Uterus (tissue), 4 donors: ENCODE measurements at places on chromosomes 3 and 15.

- no peak for DNase-seq
Observed at GRCh38 chr3:190302212-190302867, 19.9 kb downstream of the CLDN1 start.

DNA sequence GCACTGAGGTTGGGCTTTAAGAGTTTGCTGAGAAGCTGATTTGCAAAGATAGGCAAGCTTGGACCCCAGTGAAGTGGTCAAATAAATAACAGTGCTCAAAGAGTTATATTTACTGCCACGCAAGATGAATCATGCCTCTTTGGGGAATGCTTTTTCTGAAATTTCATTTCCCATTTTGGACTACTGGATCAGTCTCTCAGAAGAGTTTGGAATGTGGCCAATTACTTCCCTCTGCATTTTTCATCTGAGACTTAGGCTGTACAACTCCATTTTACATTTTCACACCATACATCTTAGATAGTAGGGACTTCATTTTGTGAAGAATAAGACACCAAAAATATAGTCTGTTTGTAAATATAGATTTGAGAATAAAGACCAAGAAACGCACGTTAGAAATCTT is 419.7 kb downstream of the FGF12 start:
- no peak for DNase-seq

- no peak for DNase-seq
Observed at GRCh38 chr3:143950810-143951209, 20.8 kb upstream of the DIPK2A start.

DNA sequence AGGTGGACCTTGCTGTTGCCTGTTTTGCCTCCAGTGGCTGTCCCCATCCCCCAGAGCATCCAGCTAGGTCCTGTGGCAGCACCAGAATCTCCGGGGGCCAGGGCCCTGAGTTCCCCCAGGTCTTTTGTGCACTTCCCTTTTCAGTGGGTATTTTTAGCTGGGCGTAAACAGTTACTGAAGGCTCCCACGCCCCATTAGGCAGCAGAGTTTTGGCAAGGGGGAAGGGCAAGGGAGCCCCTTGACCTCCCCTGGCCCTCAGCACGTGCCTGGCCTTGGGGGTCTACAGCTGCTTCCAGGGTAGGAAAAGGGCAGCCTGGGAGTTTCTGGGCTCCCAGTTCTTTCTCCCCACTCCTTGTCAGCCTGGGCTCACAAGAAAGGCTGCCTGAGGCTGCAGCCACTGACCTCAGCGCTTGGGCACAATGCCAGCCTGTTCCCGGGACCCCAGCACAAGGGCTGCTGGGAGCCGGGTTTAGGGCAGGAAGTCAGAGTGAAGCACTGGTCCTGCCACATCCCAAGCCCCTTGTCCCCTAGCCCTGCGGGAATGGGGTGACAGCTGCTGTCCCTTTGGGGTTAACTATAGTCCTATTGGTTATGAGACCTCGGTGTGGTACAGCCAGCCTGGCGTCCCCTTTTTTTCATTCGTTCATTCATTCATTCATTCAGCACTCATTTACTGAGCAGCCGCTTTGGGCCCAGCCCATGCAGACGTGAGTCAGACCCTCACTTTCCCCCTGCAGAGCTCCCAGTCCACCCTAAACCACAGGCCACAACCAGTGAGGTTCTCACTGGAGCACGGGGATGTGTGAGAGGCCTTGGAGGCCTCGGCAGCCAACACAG is 8.4 kb downstream of the CSK start:
- DNase-seq, result peak; percentile 72

GRCh38 chr3:55000546-55000945 is 72.7 kb upstream of the LRTM1 start:
- no peak for DNase-seq

DNA sequence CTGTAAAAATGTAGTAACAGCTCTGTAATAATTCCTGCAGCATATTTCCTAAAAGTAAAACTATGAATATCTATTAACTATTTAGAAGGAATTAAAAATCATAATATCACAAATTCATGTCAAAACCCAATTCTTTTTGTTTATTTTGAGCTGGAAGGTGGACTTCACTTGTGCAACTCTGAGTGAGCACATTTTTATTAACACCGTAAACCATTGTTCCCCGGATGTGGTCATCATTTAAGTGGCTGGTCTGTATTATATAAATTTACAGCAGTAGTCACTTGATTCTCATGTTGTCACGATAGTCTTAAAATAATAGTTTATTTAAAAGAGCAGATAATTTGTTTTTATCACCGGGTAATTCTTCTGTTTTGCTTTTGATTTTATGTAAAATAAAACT is 43.0 kb upstream of the UTS2B start:
- no peak for DNase-seq

GRCh38 chr3:61538486-61538885 is 22.9 kb upstream of the PTPRG start:
- no peak for DNase-seq

- DNase-seq, result no peak
Observed at GRCh38 chr15:71916834-71917233, 106.5 kb downstream of the NR2E3 start.

DNA sequence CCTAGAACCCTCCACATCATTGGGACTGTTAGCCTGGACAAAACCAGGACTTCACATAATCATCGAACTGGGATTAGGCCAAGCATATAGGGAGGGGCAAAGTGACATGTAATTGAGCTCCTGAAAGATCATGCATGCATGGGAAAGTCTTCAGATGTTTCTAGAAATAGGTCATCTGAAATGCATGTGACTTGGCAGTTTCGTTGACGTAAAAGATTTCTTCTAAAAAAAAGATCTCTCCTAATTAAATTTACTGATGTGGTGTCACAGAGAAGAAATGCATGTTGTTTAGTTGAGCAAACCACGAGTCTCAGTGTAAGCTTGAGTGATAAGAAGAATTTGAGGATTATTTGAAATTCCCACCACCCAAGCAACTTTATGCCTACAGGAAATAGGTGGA is 70.0 kb upstream of the LIMD1 start:
- DNase-seq, result no peak

DNA sequence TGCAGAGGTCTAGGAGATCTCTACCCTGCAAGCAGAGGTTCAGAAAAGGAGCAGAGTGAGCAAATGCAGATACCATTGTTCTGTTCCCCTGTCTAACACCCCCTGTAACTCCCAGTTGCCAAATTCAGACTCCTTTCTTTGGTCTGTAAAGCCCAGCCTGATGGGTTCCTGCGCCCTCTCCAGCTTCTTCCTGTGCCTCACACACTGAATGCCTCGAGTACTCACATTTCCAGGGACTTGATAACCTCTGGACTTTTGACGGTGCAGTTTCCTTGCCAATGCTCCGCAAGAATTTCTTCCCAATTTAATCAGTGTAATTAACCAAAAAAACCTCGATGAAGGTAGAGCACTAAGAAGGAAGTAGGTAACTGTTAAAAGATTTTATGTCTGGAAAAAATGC is 19.3 kb downstream of the PDE8A start:
- DNase-seq, result no peak

GRCh38 chr3:176037636-176038035 is 1159.6 kb downstream of the TBL1XR1 start:
- no peak for DNase-seq

- DNase-seq, result peak; percentile 55
Observed at GRCh38 chr3:123385001-123385401, 63.9 kb downstream of the ADCY5 start.

DNA sequence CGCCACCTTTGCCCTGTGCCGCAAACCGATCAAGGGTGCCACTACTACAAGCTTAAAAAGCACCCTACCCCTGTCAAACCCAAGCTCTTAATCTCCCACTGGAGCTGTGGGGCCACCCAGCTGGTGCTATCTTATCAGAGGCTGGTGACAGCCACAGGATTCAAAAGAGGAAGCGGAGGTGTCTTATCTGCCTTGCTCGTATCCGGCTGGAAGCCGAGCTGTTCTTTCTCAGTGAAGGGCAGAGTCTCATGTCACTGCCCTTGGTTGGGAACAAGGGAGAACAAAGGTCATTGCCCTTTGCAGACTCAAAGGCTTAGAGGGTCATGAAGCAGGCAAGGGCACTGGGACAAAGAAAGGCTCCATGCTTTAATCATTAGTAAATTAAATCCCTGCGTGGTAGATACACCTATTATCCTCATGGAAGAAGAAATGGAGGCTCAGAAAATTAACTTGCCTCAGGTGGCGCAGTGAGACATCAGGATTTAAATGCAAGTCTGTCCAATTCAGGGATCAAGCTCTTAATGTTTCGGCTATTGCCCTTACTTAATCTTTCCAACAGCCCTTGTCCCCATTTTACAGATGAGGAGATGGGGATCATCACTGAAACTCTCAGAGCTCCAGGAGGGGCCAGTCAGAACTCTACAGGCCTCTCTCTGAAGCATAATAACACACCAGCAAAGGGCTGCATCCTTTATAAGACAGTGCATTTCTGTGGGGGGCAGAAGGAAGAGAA is 360.0 kb upstream of the PROK2 start:
- no peak for DNase-seq

GRCh38 chr3:24211381-24211780 is 266.3 kb downstream of the NR1D2 start:
- DNase-seq, result no peak

- DNase-seq, result no peak
Observed at GRCh38 chr3:128782282-128783146, 56.5 kb downstream of the RAB7A start.

DNA sequence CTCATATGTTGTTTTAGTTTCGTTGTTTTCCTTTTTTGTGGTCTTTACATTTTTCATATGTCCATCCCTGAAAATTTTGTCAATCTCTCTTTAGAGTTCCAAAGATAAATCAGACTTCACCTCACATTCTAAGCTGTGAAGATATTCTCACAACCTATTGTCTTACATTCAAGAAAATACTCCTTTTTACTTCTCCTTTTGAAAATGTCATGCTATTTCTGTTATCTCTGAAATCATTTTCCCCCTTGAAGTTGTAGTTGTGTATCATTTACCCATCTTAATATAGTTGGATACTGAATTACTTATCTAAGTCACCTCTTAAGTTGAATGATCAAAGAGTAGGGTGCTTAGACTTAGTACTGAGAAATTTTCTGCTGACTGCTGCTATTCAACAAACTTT is 74.3 kb downstream of the DCUN1D1 start:
- DNase-seq, result no peak

GRCh38 chr15:77944002-77944867 is 133.3 kb downstream of the TBC1D2B start:
- peak; percentile 84 for DNase-seq

DNA sequence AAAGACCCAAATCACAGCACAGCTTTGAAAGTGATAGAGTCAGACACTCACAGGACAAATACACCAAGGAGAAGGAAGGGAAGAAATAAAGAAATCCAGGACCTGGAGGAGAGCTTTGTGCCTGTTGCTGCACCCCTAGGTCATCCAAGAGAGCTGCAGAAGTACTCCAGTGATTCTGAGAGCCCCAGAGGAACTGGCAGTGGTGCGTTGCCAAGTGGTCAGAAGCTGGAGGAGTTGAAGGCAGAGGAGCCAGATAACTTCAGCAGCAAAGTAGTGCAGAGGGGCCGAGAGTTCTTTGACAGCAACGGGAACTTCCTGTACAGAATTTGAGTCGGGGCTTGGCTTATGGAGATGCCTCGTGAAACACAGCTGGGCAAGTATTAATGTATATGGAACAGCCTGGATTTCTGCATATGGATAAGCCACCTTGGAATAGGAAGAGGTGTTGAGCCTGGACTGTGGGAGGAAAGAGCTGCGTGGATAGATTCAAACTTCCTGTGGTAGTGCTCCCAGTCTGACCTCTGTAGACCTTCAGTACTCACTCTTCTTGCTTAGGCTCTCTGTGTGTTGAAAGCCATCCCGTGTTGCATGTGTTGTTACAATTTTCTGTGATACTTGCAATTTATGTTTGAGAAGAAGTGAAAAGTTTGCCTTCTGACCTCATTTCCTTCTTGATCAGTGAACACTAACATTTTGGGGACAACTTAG is 6.1 kb downstream of the NGRN start:
- DNase-seq, result no peak

- no peak for DNase-seq
Observed at GRCh38 chr15:52200831-52201365, 9.7 kb upstream of the GNB5 start.

- DNase-seq, result no peak
Observed at GRCh38 chr15:28948036-28948435, 62.3 kb downstream of the APBA2 start.

DNA sequence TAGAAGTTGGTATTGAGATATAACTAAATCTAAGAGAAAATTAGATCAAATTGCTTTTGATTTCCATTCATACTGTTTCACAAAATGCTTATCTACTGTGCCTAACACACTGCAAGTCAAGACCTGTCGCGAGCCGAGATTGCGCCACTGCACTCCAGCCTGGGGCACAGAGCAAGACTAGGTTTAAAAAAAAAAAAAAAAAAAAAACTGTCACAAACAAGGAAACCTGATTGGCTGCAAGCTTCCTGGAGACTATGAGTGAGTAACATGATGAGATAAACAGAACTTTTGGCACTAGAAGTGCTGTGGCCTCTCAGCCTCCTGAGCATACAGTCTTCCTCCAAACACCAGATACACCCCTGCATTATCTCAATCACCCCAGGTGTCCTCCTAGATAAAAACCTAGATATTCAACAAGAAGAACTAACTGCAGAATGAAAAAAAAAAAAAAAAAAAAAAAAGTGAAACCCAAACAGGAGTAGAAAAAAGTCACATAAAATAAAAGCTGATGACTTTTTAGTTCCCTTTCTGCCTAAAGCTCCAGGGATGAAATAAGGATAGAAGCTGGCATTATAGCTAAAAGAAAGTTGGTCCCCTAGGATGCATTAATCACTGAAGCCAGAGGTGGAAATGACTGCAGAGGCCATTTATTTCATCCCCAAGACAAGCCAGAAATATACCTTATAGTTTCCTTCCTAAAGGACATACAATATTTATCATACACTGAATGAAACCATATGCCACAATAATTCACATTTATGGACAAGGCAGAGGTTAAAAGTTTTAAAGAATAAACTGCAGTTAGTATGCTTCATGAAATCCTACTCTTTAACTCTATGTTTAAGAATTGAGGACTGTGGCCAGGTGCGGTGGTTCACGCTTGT is 82.4 kb downstream of the P3H2 start:
- no peak for DNase-seq

DNA sequence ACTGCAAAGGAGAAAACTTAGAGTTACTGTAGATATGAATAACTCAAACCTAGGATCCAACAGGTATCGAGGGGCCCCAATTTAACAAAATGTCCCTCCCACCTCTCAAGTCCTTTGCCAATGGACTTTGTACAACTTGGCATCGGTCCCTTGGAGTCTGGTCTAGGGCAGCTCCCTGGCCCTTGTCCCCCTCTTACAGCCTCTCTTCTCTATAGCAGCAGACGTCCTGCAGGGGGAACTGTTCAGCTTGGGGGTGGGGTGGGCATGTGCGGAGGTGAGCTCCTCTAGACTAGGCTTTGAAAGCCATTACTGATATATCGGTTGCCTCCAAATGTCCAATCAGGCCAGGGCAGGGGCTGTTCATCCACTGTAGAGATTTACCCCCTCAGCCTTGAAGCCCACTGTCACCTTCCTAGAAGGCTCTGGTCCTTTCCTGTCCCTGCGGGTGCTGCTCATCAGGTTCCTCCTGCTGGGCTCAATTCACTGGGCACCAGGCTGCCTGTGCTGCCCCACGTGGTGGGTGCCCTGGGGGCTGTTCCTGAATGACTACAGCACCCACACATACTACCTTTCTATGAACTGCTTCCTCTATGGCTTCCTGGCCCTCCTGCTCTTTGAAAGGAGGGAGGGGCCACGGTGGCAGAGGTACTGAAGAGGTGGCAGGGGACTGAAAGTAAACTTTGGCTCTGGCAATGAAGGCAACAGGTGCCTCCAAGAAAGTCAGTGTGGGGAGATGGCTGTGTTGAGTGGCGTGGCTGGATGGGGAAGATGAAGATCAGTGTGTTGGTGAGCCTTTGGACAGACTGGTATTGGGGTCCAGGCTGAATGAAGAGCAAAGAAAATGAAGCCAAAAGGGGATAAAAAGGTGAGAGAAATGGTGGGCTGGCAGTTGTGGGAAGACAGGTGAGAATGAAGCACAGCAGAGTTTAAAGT is 78.8 kb upstream of the MEX3B start:
- DNase-seq, result no peak
